ENCODE measurements at places on chromosomes 6 and 20.
A peak's percentile ranks its signal among the peaks of the same experiment; 100 is the strongest.

DNA sequence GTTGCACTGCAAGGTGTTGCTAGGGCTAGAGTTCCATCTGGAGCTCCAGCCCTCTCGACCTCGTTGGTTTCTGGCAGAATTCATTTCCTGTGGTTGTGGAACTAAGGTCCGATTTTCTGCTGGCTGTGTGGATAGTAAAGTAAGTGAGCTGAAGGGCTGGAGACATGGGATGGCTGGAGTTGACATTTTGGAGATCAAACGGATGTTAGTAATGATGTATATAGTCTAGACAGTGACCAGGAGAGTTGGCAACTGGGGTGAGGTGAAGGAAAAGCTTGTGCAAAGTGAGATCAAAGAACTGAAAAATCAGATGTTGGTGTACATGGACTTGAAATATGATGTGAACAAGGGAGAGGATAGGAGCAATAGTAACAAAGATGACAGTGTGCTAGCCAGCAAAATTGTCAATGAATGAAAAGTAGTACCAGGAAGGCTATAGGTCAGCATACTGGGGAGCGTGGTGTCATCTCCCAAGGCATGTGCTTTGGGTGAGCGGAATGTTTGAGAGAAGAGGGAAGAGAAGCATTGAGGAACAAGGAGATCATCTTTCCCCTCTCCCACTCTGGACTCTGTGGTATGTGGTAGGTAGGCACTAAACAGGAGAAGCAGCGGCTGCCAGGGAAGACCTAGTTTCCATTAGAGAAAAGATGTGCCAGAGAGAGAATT lies 7.8 kb downstream of the QRSL1 start:
- peak; percentile 48 for DNase-seq

- no peak for DNase-seq
Measured at GRCh38 chr6:147674794-147675193, 166.3 kb downstream of the SAMD5 start.

- DNase-seq, result no peak
Measured at GRCh38 chr20:3778976-3779375, 2.3 kb downstream of the SPEF1 start.

DNA sequence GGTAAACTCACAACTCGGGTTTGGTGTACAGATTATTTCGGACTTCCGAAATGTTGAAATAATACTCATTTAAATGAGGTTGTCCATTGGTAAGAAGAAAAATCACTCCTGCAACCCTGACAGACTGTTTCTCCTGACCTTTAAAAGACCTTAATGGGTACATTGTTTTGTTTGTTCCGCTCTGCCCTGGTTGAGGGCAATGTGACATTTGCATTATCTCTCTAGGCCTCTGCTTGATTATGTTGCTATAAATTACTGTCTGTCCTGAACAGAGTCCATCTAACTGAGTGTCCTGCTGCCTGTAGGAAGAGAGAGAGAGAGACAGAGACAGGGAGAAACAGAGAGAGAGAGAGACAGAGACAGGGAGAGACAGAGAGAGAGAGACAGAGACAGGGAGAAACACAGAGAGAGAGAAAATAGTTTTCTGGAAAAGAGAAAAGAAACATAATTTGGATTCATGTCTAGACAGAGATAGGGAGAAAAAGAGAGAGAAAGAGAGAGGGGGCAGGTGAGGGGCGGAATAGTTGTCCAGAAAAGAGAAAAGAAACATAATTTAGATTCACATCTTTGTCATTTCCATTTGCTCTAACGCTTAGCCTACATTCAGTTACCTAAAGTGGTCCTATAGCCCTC lies 83.2 kb downstream of the SHLD1 start:
- DNase-seq, result no peak

DNA sequence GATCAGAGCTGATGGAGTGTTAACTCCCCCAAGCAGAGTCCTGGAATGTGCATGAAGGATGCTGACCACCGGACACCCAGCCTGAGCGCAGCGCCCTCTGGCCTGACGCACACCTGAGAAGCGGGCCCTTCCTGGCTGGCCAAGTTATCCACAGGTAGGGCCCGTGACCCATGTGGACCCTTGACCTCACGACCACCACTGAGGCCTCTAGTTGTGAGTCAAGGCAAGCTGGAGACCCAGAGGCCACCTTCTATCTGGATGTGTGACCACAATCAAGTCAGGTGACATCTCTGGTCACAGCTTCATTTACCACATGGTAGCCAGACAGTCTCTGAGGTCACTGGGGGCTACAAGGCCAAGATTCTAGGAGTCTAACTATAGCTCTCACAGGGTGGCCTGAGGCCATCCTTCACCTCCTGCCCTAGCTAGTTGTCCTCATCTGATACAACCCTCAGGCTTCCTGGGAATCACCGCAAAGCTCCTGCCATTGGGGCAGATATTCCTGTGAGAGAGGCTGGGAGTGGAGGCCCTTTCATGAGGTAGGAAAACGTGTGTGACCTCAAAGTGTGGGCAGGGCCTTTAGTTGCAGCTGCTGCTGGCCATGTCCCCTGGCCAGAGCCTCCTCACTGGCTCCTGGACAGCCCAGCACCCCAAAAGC lies 53.1 kb downstream of the DSTN start:
- DNase-seq, result no peak

Measured in suppressor macrophage treated with lipopolysaccharide for 1 hour (primary cell).